ENCODE measurements at places on chromosomes 6 and 20.
A peak's percentile ranks its signal among the peaks of the same experiment; 100 is the strongest.

- no peak for DNase-seq
These were observed 212.0 kb upstream of the SGK1 start for GRCh38 chr6:134529921-134530320.

DNA sequence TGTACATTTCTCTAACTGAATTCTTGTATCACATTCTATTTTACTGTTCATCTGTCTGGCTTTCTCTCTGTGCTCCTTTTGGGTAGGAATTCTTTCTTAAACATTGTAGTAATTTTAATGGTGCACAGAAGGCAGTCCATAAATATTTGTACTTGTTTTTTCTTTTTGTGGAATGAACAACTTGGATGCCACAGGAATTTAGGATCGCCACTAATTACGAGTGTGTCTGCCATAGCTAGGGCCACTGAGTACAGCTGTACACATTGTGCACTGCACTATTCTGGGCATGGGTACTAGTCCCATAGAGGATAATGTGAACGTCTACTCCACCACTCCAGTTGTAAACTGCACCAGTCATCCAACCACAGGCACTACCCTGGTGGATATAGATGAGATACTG is 39.3 kb upstream of the TMEM200A start:
- DNase-seq, result no peak

DNA sequence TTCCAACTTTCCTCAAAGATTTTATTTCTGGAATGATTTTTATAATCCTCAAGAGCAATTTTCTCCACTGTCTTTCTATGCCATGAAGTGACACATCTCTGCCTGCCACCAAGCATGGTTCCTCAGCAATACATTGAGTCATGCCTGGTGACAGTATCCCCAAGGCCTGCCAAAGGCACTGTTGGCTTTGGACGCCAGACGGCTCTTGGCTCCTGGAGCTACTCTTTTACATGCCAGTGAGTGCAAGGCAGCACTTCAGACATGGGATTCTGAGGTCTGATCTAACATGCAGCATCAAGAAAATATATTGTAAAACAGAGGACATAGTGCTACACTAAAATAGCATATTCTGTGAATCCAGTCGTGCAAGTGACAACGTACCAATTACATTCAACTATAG is 20.1 kb upstream of the PLEKHG1 start:
- peak; percentile 71 for DNase-seq

- no peak for DNase-seq
These were observed 30.3 kb downstream of the LRFN2 start for GRCh38 chr6:40556881-40557280.

GRCh38 chr20:18138639-18139583 is 1.2 kb downstream of the KAT14 start:
- DNase-seq, result no peak

DNA sequence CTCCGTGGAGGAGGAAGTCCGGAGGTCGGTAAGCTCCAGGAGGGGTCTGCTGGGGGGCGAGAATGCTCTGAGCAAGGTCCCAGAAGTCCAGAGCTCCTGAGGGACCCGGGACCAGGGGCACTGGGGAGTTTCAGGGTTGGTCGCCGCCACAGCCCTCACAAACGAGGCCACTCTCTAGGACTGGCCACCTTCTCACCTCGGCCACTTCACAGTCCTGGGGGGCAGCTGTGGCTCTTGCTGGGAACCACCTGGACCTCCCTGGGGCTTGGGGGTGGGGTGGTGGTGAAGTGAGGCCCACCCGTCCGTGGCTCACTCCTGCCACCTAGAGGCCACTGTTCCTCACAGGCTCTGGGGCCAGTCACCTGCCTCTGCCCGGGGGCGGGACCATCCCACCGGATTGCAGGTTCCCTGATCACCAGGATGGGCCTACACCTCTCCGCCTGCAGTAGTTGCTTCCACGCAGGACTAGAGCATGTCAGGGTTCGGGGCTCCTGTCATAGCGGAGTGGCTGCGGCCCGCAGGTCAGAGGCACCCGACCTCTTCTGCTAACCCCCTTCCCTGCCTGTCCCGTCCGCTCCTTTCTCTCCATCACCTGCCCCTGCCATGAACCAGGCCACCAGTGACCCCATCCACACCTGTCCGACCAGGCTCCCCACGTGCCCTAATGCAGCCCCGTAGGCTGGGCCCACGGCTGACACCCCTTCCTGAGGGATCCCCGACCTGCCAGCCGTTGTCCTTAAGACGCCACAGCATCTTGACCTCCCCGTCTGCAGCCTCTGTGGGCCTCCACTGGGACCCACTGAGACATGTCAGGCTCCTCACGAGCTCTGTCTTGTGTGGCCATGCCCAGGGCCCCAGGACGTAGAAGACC is 5.1 kb upstream of the TCEA2 start:
- peak; percentile 75 for DNase-seq

DNA sequence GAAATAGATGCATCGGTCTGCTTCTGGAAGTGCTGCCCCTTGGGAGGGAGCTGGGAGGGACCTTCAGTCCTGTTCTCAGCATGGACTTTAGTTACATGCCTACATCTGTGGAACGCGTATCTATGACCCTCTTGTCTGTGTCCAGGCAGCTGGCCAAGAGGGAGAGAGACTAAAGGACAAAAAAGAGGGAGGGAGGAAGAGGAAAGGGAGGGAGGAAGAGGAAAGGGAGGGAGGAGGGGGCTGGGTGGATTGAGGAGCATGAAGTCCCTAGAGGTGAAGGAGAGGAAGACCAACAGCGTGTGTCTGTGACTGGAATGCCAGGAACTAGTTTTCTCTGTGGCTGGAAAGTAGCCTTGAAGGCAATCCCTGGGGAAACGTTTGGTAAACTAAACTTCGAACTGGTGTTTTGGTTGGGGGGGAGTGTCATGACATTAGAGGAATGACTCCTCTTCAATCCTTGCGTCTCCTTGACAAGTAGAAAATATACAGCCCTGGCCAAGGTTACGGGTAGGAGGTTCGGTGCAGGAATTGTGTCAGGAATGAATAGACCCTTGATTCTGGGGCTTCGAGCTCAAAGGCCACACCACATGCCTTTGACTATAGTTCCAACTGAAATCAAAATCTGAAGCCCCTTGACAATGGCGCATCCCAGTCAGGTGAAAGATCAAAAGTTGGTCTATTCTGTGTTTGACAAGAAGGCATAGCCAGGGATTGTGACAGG is 52.0 kb upstream of the PLEKHG1 start:
- no peak for DNase-seq

- DNase-seq, result no peak
These were observed 80.1 kb downstream of the ADGRG6 start for GRCh38 chr6:142381845-142382378.

DNA sequence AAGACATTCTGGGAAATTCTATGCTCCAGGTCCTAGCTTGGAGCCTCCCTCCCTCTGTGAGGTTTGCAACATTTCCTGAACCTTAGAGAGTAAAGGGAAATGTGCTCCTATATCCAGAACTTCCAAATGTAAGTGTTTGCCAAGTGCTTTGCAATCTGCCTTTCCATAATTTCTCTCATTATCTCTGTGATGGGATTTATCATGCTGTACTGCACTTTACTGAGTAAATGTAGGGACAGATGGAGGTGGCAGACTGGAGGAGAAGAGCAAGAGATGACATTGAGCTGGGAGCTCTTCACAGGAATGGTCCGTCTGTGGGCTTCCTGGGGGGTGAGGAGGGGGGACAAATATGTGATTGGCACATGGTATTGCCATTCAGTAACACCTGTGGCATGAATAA is 184.3 kb downstream of the SOX4 start:
- DNase-seq, result no peak

Data from left lobe of liver (tissue), 2 donors.